ENCODE measurements at places on chromosomes 11 and 22. TPM values are rescaled to one million over a fixed set of nuclear protein-coding genes. Genes with fewer than 3 reads are reported as not detected.

The SLC1A2 gene
- not detected for total RNA-seq

The C1QTNF4 gene
- 0.28 TPM for total RNA-seq

The MUC2 gene
- total RNA-seq = not detected

The LDLRAD3 gene
- total RNA-seq = 0.19 TPM

The PGR gene
- total RNA-seq = not detected

The SYT7 gene
- total RNA-seq = not detected

The ADAMTS8 gene
- total RNA-seq = not detected

The DNAJB7 gene
- total RNA-seq = not detected

The PRR5L gene
- 10.0 TPM for total RNA-seq

The FAM83F gene
- 1.3 TPM for total RNA-seq

The CYTH4 gene
- 124 TPM for total RNA-seq

The NXPE1 gene
- total RNA-seq = not detected

The KCNJ4 gene
- not detected for total RNA-seq

The LMO2 gene
- not detected for total RNA-seq

The PLAAT5 gene
- total RNA-seq = 0.11 TPM

The POTEH gene
- total RNA-seq = not detected

The ABCG4 gene
- total RNA-seq = not detected

The FGF19 gene
- total RNA-seq = not detected

The PTPN5 gene
- total RNA-seq = not detected

The OR8A1 gene
- total RNA-seq = not detected

The C11orf91 gene
- total RNA-seq = not detected

The SULT4A1 gene
- not detected for total RNA-seq

The RAPSN gene
- total RNA-seq = 1.7 TPM

Data from activated T-helper 17 cell treated with anti-CD3 and anti-CD28 coated beads, Interleukin-2, amount 50 U/mL, for 72 hours (primary cell).